ENCODE measurements at places on chromosomes 4 and X.

DNA sequence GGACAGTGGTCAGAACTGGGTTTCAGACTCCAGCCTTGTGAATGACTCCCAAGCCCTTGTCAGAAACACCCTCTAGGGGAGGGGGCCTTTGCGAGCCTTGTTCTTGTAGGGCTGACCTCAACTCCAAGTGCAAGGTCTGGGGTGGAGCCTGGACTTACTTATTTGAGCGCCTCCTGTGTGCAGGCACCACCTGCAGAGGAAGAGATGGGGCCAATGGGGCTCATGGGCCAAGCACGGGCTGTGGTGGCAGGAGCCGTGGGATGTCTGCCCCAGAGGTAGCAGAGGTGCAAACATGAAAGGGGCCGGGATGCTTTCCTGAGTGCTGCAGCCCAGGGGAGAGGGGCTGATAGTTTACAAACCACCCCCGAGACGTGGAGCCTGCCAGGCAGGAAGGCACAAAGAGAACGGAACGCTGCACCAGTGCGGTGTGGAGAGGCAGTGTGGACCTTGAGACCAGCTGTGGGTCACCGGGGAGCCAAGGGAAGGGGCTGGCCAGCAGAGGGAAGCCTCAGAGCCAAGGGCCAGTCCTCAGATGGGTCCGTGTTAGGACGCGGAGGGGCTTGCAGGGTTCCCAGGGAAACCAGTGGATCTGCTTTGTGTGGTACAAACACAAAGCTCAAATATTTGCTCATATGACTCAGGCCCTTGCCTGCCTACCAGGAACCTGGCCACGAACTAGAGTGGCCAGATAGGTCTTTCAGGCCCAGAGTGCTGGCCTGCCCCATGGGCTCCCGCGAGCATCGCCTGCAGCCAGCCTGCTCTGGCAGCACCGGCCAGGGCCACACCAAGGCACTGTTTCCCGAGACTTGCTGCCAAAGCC lies 8.7 kb upstream of the TADA2B start:
- DNase-seq, result no peak

DNA sequence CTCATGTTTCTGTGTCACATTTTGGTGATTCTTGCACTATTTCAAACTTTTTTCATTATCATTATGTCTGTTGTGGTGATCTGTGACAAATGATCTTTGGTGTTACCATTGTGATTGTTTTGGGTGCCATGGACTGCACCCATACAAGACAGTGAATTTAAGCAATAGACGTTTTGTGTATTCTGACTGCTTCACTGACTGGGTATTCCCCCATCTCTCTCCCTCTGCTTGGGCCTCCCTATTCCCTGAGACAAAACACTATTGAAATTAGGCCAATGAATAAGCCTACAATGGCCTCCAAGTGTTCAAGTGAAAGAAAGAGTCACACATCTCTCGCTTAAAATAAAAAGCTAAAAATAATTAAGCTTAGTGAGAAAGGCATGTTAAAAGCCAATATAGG lies 60.2 kb downstream of the BANK1 start:
- no peak for DNase-seq

GRCh38 chr4:87209696-87210095 lies 10.7 kb downstream of the KLHL8 start:
- peak; percentile 29 for DNase-seq

- no peak for DNase-seq
These were observed 393.2 kb upstream of the HS3ST1 start for GRCh38 chr4:11821772-11822430.

DNA sequence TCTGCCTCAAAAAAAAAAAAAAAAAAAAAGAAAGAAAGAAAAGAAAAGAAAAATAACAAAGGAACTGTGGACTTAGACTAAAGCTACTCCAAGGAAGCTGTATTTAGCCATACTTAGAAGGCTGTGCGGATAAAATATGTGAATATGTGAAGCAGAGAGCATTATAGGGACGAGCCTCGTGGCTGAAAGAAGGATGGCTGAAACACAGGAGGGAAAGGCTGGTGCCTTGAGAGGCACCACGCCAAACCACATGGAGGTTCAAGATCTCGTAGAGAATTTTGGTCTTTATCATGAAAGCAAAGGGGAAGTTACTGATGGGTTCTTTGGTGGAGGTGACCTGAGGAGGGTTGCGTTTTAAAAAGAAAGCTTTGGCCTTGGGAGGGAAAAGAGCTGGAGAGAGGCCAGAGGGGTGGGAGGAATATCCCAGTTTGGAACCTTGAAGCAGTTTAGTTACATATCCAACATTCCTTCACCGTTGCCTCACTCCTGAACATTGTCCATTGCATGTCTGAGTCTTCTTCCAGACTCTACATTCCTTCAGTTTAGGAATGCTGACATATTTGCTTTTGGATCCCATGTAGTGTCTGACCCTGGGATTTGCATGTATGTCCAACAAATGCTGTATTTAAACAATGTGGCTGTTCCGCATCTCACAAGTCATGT lies 82.5 kb downstream of the CPE start:
- peak; percentile 93 for DNase-seq

- DNase-seq, result no peak
These were observed 1054.5 kb upstream of the PABPC4L start for GRCh38 chr4:135256111-135256510.

DNA sequence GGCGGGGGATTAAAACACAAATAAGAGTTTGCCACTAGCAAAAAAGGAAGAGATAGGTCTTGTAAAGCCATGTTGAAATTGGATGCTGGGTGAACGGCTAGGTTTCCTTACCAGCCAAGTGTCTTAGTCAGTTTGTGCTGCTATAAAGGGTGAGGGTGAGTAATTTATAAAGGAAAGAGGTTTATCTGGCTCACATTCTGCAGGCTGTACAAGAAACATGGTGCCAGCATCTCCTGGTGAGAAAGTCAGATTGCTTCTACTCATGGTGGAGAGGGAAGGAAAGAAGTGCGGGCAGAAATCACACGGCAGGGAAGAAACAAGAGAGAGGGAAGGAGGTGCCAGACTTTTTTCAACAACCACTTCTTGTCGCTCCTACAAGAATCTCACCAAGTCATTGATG lies 507.5 kb downstream of the SPOCK3 start:
- no peak for DNase-seq

- DNase-seq, result no peak
These were observed 67.4 kb downstream of the GLRB start for GRCh38 chr4:157143369-157143768.

GRCh38 chr4:82891707-82892466 lies 934 bp upstream of the SEC31A start:
- DNase-seq, result peak; percentile 33

- peak; percentile 94 for DNase-seq
These were observed 54.7 kb downstream of the CNGA2 start for GRCh38 chrX:151789179-151789800.

- DNase-seq, result no peak
These were observed 1.0 kb upstream of the CLDN22 start for GRCh38 chr4:183321079-183321478.

DNA sequence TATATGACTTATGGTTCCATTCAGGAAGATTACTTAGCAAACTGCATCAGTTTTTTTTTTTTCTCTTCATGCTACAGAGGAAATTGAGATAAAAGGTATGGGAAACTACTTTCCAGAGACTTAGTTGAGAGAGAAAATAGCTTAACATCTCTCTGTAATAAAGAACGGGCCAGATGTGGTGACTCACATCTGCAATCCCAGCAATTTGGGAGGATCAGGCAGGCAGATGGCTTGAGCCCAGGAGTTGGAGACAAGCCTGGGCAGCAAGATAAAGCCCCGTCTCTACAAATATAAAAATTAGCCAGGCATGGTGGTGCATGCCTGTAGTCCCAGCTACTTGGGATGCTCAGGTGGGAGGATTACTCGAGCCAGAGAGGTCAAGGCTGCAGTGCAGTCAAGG lies 271.2 kb upstream of the TENM3 start:
- peak; percentile 46 for DNase-seq

DNA sequence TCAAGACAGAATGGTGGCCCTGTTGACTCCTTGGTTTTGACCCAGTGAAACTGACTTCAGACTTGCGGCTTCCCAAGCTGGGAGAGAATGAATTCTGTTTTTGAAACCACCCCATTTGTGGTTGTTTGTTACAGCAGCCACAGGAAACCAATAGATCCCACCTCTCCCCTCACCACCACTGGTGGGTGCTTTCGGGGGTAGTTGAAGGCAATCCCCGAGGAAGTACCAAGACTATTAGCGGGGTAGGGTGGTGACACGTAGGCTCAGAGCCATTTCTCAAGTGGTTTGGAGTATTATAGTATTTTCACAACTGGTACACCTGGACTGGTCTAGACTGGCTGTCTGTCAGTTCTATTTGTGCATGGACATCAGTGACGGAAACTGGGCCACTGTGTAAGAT lies 189.1 kb upstream of the RBPJ start:
- no peak for DNase-seq

GRCh38 chrX:149898554-149898953 lies 17.6 kb downstream of the MAGEA8 start:
- no peak for DNase-seq

DNA sequence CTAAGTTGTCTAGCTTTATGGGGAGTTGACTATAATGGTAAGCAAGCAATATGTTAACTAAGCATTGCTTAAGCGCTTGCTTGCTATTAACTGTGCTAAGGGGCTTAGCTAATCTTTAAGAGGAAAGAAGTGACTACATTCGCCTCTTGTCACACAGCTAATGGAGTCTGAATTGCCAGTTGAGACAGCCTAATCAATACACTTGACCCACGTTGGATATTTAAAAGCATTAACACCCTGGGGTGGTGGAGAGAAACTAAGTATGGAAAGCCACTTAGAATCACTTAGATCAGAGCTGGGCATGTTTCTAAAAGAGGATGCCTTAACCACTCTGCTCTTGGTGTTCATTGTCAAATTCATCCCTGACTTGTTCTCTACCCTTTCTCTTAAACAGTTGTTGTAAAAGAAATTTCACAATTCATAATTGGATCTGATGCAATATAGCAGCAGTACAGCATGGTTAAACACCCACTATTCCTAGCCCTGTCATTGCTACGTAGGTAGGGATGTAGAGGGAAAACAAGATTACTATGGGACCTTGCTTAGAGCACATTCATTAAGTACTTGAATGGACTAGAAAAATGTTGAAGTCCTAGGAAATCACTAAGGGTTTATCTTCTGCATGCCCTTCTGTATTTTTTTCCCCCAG lies 3.5 kb downstream of the ZAR1 start:
- DNase-seq, result no peak

DNA sequence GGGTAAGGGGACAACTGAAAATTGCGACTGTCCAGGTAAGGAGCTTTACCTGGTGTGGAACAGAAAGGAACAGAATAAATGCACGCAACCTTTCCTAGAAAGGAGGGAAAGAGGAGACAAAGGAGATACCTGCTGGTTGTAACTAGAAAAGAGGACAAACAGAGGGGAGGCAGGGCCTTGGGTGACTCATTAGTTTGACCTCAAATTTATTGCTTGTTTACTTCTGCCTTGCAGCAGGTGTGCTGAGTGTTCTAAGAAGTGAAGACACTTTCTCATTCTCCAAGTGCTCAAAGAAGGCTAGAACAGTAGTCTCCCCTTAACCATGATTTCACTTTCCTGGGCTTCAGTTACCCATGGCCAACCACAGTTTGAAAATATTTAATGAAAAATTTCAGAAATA lies 123.1 kb upstream of the BOD1L1 start:
- no peak for DNase-seq

DNA sequence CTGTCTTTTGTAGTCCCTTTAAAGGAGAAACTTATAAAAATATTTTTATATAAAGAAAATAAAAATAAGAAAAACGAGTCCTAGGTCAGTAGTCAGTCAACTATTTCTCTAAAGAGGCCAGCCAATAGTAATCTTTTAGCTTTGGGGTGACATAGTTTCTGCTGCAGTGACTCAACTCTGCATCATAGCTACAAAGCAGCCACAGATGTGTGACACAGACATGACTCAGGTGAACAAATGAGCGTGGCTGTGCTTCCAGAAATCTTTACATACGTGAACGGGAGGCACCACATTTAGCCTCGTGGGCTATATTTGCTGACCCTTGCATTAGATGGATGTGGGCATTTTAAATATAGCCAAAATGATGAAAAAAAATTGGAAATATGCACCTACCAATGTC lies 1862.5 kb upstream of the TENM3 start:
- no peak for DNase-seq

DNA sequence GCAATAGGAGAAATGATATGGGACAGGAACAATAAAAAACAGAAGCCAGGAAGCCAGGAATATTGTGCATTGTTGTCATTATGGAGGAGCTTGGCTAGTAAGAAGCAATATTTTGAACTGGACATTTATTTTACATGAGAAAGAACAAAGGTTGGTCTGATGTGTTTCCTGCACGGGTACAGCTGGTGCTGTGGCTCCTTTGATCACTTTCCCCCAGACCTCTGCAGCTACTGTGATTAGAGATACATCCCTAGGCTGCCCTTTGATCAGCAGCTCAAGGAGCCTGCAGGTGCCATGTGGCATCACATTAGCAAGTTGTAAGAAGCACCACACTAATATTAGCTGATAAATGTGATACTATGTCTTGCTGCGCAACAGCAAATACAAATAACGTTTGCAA lies 2.5 kb downstream of the PDGFC start:
- DNase-seq, result no peak

DNA sequence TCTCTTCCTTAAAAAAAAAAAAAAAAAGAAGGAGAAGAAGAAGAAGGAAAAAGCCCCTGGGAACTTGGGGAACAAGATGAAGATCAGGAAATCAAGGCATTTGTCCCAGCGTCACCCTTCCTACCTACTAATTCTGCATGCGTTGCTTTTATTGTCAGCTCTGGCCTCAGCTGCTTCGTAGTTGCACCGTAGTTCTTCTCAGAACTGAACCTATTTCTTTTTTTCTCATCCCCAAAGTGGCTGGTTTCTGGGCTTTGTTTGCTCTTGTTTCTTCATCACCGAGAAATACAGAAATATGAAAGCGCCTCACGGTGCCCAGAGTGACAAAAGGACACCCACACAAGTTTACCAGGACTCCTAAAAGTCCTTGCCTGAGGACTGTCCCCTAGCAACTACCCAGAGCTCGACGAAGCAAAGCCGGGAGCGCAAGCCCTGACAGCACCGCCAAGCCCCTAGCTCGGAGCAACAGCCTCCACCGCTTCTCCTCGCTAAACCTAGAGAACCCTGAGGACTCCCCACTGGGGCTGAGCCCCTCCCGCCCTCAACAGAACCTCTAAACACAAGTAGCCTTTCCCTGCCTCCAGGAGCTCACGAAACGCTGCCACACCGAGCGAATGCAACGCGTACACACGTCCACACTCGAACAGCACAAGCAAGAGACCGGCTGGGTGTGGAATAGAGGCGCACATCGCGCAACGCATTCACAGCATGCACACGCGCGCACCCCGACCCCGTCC lies 710 bp downstream of the PRKG2 start:
- peak; percentile 16 for DNase-seq

DNA sequence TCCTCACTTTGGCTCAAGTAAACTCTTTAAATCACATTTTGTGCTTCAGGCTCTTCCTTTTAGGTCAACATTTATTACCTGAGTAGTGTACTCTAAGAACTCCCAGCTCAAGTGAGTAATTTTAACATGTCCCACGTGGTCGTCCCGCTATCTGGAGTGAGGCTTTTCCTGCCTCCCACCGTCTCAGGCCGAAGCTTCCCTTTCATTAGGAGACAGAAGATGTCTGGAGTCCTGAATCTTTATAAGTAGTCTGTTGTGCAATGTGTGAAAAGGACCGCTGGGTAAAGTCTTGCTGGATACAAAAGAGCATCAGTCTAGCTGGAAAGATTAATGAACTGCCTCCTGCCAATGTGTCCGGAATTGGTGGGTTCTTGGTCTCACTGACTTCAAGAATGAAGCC lies 117.7 kb upstream of the NEIL3 start:
- DNase-seq, result peak; percentile 1

GRCh38 chr4:27305246-27305645 lies 444.6 kb downstream of the STIM2 start:
- DNase-seq, result no peak

- DNase-seq, result no peak
These were observed 11.2 kb downstream of the IRAK1 start for GRCh38 chrX:154008521-154008920.

- DNase-seq, result no peak
These were observed 63.1 kb downstream of the NSUN7 start for GRCh38 chr4:40812856-40813255.

All from muscle of leg (tissue), 16 donors.